ENCODE measurements at places on chromosomes 5 and 9.

DNA sequence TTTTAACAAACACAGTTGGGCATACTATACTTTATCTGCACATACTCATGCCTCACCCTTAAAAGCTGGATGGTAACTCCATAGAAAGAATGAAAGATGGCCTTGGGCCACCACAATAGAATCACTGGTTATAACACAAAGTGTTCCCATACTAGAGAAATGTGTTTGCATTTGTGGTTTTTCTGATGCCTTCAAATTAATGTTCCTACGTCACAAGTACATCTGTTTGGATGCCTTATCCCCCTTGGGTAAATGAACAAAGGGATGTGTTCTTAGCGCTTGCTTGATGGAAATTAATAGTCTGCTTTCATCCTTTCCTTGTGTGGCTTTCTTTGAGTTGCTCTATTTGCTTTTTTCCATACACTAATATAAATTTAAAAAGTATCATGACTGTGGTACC lies 291.1 kb upstream of the PDE4D start:
- peak; percentile 58 for DNase-seq

GRCh38 chr5:135625061-135625460 lies 46.3 kb upstream of the CXCL14 start:
- no peak for DNase-seq

DNA sequence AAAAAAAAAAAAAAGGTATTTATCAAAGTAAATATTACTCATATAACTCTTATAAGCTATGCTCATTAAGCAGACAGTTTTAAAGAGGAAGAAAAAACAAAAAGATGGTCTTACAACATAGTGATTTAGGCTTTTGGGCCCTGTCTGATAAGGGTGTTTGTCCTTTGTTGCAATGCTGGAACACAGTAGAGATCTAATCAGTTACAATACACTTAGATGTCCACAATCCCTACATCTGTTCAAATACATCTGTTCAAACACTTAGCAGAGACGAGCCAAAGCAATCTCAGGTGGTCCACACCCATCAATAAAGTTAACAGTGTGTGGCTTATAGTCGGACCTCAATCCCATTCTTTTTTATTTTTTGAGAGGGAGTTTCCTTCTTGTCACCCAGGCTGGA lies 11.0 kb downstream of the PRXL2C start:
- DNase-seq: no peak

GRCh38 chr5:78005021-78005785 lies 229.1 kb upstream of the TBCA start:
- DNase-seq: peak; percentile 40

DNA sequence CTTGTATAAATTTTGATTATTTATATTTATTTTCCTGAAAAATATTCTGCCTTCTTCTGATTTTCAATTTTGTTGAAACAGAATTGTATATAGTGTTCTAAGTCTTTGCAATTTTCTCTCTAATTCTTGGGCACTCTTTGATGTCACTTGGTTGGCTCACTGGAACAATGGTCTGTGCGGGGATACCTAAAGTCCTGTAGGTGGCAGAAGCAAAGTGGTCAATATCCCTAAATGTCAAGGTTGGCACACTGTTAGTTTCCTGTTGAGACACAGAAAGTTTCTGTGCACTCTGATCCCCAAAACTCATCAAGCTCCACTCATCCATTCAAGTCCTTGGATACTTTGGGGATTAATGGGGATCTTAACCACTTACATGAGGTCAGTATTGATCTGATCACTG lies 480.8 kb upstream of the CCNG1 start:
- DNase-seq: no peak

GRCh38 chr9:10254338-10254737 lies 358.5 kb downstream of the PTPRD start:
- DNase-seq: no peak

DNA sequence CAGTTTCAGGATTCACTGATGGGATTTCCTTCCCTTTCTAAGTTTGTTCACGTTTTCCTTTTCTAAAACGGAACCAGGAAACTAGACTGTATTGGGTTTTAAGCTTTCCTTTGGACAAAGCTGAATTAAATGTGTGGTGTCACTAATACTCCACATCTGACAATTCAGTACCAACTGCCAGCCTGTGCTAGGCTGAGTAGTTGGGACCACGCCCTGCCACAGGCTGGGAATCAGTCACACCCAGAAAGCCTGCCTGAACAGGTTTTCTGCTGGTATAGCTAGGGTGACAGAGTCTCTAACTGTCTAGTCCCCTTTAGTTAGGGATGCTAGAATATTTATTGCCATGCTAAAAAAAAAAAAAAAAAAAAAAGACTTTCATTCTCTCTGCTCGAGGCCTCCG lies 15.6 kb downstream of the SPACA9 start:
- no peak for DNase-seq

GRCh38 chr5:35266276-35266675 lies 36.0 kb upstream of the PRLR start:
- no peak for DNase-seq

DNA sequence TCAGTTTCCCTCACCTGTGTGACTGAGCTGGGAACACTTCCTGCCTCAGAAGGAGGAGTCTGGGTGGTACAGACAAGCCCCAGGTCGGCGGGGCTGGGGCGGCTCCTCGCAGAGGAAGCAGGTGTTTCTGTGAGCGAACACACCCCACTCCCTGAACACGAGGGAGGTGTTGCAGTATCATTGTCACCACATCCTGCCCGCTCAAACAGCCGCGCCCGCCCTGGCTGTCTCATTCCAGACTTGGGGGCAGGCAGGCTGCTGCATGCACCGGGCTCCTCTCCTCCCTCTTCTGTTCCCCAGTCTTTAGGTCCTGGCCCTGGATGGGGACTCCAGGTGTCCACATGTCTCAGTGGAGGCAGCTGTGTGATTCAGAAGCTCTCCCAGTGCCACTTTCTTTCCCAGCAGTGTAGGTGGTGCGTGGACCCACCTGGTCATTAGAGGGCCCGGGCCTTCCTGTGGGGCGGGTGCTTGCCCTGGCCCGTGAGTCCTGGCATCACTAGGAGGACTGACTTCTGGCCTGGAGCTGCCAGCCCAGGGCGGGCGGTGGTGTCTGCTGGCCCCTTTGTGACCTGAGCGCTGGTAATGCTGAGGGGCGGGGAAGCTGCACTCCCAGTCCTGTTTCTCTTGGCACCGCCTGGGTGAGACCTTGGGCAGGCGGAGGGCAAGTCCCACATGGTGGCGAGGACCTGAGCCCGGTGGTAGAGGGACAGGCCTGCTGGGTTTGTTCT lies 18.3 kb upstream of the PHYHD1 start:
- DNase-seq: no peak

- DNase-seq: peak; percentile 74
These were observed 8.5 kb downstream of the CAMSAP1 start for GRCh38 chr9:135898634-135899407.

DNA sequence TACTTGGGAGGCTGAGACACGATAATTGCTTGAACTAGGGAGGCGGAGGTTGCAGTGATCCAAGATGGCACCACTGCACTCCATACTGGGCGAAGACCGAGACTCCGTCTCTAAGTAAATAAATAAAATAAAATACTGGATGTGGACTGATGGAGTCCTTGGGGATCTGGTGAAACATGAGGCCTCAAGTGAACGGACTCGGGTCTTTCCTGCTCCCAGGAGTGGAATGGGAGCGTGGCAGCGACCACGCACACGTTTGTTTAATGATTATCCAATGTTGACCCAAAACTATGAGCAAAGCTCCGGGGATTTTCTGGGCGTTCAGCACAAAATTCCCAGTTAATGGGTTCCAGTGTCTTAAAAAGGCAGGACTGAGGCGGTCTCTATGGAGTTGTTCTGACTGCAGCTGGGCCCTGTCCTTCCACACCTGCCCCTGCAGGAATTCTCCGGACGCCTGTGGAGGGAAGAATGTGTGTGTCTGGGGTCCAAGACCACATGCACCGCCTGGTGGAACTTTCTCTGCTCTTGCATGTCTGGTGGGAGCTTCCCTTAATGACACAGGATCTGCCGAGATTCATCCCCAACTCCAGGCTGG lies 26.6 kb downstream of the NEK6 start:
- DNase-seq: peak; percentile 56

DNA sequence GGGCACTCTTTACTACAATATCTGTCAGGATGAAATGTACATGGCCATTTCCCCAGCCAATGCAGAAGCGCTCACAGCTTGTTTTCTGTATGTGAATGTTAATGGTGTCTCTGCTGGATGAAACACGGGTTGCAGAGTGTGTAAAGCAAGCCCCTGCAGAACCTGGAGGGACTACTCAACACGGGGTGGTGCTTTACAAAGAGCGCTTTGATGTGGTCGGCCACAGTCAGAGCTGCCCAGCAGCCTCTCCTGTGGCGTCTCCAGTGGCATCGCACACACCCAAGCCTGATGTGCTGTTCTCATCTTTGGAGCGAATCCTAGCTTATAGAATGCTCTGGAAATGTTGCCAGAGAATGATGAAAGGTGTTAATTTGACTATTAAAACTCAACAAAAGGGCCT lies 162.7 kb upstream of the NFIL3 start:
- no peak for DNase-seq

DNA sequence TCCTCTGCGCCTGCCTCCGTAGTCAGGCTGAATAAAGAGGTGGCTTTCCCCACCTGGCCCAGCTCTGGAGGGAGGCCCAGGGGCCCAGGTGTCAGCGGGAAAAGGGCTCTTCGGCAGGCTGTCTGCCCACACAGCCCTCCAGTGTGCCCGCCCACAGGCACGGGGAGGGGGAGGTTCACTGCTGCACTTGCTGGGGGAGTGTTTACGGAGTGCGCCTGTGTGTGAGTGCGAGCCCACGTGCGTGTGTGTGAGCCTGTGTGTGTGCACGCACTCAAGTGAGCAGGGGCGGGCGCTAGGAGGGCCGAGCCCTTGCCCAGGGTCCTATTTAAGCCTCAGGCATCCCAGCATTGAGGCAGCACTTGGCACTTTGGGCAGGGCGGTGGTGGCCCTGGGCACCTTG lies 10.9 kb downstream of the DNLZ start:
- no peak for DNase-seq

DNA sequence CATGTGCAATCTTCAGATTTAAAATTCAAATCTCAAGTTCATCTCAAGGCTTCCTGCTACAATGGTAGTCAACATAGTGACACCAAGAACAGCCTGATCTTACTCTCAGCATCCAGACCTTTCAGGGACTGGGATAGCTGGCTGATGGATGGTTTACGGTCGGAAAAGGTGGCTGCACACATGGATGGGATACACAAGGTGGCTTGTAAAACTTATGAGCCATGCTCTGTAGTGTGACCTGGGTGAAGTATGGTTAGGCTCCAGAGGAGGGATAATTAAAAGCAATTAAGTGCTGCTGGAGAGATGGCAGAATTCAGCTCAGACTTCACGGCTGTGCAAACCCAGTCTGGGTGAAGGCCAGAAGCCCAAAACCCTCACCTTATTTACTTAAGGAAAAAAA lies 379.5 kb downstream of the NFIB start:
- no peak for DNase-seq

- DNase-seq: peak; percentile 51
These were observed 206.6 kb upstream of the HAPLN1 start for GRCh38 chr5:83927140-83927733.

All from astrocyte (in vitro differentiated cells and primary cell).